ENCODE measurements at places on chromosomes 12 and 14. TPM values are rescaled to one million over a fixed set of nuclear protein-coding genes. Genes with fewer than 3 reads are reported as not detected.

The UNC79 gene
- 0.69 TPM for total RNA-seq

The PZP gene
- 2.2 TPM for total RNA-seq

The NRXN3 gene
- total RNA-seq = 2.3 TPM

The HIGD1C gene
- not detected for total RNA-seq

The GSG1 gene
- total RNA-seq = 0.46 TPM

The SLC5A8 gene
- not detected for total RNA-seq

The COQ5 gene
- 27.2 TPM for total RNA-seq

- no peak for DNase-seq
- no peak overlapping the region for H3K27ac ChIP-seq
- peaks cover 12% of the 10 kb centered on the region for H3K36me3 ChIP-seq
- no peak overlapping the region for H3K4me3 ChIP-seq
- H3K27me3 ChIP-seq = peaks cover 14% of the 10 kb centered on the region
These were observed 157.6 kb upstream of the TMCC3 start for GRCh38 chr12:94807951-94808350.

- no peak for DNase-seq
- no peaks in the 10 kb centered on the region for H3K27me3 ChIP-seq
- peaks cover 50% of the 10 kb centered on the region for H3K4me1 ChIP-seq
- no peak overlapping the region for H3K4me3 ChIP-seq
These were observed 13.0 kb downstream of the ZFP36L1 start for GRCh38 chr14:68779761-68780323.

DNA sequence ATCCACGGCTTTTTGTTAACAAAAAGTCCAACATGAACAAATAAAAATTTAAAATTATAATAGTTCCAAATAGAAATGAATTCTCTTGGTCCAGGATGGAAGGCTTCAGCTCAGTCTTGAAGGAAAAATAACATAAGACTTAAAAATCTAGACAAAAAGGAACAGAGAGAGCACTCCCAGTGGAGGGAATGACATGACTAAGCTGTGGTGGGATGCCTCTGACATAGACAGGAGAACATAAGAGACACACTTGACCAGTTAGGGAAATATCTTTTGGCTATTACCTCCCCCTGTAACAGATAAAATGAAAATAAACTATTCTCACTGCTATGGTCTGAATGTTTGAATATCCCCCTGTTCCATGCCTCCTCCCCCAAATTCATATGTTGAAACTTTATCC lies 106.8 kb downstream of the BBS10 start:
- no peak overlapping the region for H3K4me3 ChIP-seq
- H3K36me3 ChIP-seq = no peaks in the 10 kb centered on the region
- peaks cover 10% of the 10 kb centered on the region for H3K4me1 ChIP-seq
- H3K27ac ChIP-seq = no peak overlapping the region
- H3K27me3 ChIP-seq = no peaks in the 10 kb centered on the region
- DNase-seq = no peak

DNA sequence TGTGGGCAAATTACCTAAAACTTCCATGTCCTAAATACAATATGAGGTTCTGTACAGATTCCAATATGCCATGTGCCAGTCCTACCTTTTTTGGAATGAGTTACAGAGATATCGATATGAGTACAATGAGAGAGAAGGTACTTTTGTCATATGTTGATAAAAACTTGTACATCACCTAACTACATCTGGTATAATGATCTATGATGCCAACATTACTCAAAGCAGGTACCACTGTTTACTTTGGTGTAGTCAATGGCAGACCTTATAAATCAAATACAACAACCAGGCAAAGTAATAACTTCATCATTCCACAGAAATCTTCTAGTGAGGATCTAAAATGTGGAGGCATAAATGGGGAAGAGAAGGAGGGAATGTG lies 12.7 kb downstream of the TEP1 start:
- no peak overlapping the region for H3K4me3 ChIP-seq
- H3K27ac ChIP-seq = no peak overlapping the region
- peaks cover 49% of the 10 kb centered on the region for H3K36me3 ChIP-seq
- H3K4me1 ChIP-seq = no peaks in the 10 kb centered on the region

DNA sequence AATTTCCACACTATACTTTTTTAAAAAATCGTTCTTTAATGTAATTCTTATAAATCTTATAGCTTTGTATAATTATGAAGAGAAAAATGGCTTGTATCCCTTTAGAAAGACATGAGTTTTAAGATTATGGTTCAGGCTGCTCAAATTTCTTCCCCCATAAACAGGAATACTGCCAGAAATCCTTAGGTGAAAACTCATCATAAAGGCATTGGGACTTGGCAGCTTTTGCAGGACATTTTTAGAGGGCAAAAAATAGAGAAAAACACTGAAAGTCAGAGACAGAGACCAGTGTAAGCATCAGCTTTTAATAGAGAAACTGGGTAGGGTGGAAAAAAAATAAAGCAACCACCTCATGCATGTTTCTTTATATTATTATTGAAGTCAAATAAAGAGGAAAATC lies 29.1 kb downstream of the LRRK2 start:
- no peaks in the 10 kb centered on the region for H3K36me3 ChIP-seq
- H3K27ac ChIP-seq = no peak overlapping the region
- H3K27me3 ChIP-seq = peaks cover 1% of the 10 kb centered on the region
- no peak overlapping the region for H3K4me3 ChIP-seq

DNA sequence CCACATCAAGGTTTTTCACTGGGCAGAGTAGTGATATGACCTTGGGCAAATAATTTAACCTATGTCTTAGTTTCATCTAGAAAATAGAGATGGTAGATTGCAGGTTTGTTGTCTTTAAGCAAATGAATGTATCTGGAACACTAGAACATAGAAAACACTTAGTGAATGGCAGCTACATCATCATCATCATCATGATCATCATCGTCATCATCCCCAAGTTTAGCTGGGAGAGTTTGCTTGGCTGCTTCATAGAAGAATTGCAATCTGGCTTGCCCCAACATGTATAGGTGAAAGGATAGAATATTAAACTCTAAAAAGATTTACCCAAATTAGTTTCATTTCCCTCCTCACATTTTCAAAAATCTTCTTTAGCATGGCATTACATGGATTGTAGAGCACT lies 91.3 kb upstream of the TMEM260 start:
- H3K4me3 ChIP-seq = no peak overlapping the region
- H3K27ac ChIP-seq = no peak overlapping the region
- no peaks in the 10 kb centered on the region for H3K36me3 ChIP-seq
- H3K27me3 ChIP-seq = no peaks in the 10 kb centered on the region
- peaks cover 8% of the 10 kb centered on the region for H3K4me1 ChIP-seq
- DNase-seq = no peak

DNA sequence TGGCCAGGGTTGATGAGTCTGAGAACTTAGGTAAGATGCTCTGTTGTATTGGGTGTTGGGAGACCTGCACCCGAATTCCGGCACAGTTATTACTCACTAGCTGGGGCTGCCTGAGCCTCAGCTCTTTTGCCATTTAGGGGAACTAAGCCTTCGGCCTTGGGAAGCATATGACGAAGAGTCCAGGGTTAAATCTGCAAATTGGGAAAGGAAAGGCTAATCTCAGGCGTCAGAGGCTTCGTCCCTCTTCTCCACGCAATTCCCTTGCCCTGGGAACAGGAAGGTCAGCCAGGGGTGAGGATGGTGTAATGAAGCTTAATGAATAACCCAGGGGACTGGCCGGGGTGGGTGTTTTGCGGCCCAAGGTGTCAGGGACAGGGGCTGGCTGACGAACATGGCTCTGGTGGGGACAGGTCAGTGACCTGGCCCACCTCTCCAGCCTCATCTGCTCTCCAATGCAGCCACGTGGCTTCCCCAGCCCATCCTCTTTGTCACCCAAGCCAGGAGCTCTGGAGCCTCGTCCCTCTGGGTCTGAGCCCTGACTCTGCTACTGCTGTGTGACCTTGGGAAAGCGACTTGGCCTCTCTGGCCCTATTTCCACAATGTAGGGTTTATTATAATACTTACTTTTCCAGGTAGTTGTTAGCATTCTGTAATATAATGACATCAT lies 3.8 kb upstream of the SDSL start:
- no peak overlapping the region for H3K4me3 ChIP-seq
- no peak overlapping the region for H3K27ac ChIP-seq
- H3K4me1 ChIP-seq = no peaks in the 10 kb centered on the region
- DNase-seq = no peak

GRCh38 chr14:64574371-64575107 lies 24.8 kb downstream of the PPP1R36 start:
- no peaks in the 10 kb centered on the region for H3K36me3 ChIP-seq
- no peak overlapping the region for H3K27ac ChIP-seq
- no peak overlapping the region for H3K4me3 ChIP-seq

DNA sequence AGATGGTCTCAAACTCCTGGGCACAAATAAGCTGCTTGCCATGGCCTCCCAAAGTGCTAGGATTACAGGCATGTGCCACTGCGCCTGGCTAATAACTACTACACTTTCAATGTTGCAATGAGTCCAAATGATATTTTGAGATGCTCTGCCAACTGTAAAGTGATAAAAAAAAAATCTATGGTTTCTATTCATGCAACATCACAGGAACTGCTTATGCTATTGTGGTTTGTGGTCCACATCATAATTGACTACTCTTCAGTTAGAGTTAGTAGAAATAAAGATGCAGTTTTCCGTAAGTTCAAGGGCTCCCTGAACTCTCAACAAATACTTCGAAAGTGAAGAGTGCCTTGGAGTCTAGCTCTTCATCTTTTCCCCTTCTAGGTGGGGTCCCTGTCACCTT lies 239.4 kb downstream of the C12orf75 start:
- H3K4me3 ChIP-seq = no peak overlapping the region
- H3K36me3 ChIP-seq = no peaks in the 10 kb centered on the region
- H3K4me1 ChIP-seq = no peaks in the 10 kb centered on the region

DNA sequence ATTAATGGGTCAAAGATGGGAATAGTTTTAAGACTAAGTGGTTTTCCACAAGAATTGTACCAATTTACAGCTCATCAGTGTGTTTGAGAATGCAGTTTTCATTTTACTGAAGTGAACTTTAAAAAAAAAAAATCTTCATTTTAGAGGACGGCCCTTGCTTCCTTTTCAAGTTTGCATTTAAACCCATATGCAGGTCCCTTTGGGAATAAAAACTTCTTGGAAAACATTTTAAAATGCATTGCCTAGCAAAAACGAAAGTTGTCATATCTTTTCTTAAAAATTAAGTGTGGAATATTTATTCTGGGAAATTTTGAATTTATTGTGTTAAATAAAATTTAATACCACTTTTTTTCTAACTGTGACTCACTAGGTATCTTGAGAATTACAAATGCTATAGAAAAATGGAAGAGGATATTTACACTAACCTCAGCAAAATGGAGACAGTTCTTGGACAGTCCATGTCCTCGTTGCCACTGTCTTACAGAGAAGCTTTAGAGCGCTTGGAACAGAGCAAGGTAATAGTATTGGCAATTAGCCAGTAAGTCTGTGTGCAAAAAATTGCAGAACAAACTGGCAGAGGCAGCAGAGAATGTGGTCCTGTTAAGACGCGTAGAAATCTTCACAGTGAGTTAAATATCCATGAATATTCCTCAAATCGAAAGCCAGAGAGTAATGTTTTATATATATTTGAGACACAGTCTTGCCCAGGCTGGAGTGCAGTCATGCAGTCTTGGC lies 209.7 kb downstream of the SYNE2 start:
- H3K27ac ChIP-seq = no peak overlapping the region
- no peak for DNase-seq
- H3K27me3 ChIP-seq = peaks cover 4% of the 10 kb centered on the region
